A549 treated with GW870086 at 1 μM for 4 hours (cell line): ENCODE measurements at places on chromosomes 4 and X. TPM values are rescaled to one million over a fixed set of nuclear protein-coding genes. Genes with fewer than 3 reads are reported as not detected.

The RADX gene
- total RNA-seq, result 0.07 to 0.08 TPM (median 0.08 TPM) in 3 of 5 replicates, not detected in the others

The MAGEH1 gene
- 5.9 to 7.8 TPM (median 6.8 TPM) in 5 replicates for total RNA-seq

The ADGRL3 gene
- total RNA-seq, result 0.02 TPM in 1 of 5 replicates, not detected in the others

The APLN gene
- total RNA-seq, result 0.56 to 0.85 TPM (median 0.75 TPM) in 5 replicates

The BDH2 gene
- total RNA-seq, result 7.4 to 10.1 TPM (median 9.2 TPM) in 5 replicates

The MAGEA2 gene
- total RNA-seq, result 0.16 to 0.24 TPM in 2 of 5 replicates, not detected in the others

The KLHL13 gene
- total RNA-seq, result 0.11 to 0.47 TPM (median 0.27 TPM) in 5 replicates

The FAM9B gene
- total RNA-seq, result 0.10 TPM in 1 of 5 replicates, not detected in the others

The SYP gene
- total RNA-seq, result 2.7 to 3.5 TPM (median 3.0 TPM) in 5 replicates

The AMER1 gene
- 1.9 to 2.9 TPM (median 2.6 TPM) in 5 replicates for total RNA-seq

The BANK1 gene
- 0.94 to 1.3 TPM (median 1.1 TPM) in 5 replicates for total RNA-seq

The GUCY2F gene
- not detected in 5 replicates for total RNA-seq

The NPY2R gene
- 0.03 TPM in 2 of 5 replicates, not detected in the others for total RNA-seq

The ZNF595 gene
- total RNA-seq, result 16.1 to 22.8 TPM (median 18.0 TPM) in 5 replicates

The PIGA gene
- total RNA-seq, result 5.9 to 9.6 TPM (median 8.1 TPM) in 5 replicates

The ARHGEF38 gene
- total RNA-seq, result not detected in 5 replicates

The MAGEC2 gene
- not detected in 5 replicates for total RNA-seq

The VSIG1 gene
- 0.17 to 1.0 TPM (median 0.26 TPM) in 5 replicates for total RNA-seq

The GPRASP3 gene
- total RNA-seq, result 2.4 to 4.4 TPM (median 3.2 TPM) in 5 replicates

The PHOX2B gene
- 0.05 TPM in 1 of 5 replicates, not detected in the others for total RNA-seq

The PNMA5 gene
- not detected in 5 replicates for total RNA-seq

The NAA11 gene
- total RNA-seq, result not detected in 5 replicates

The MXRA5 gene
- not detected in 5 replicates for total RNA-seq

The SOX3 gene
- 0.07 TPM in 1 of 5 replicates, not detected in the others for total RNA-seq

The SH3RF1 gene
- total RNA-seq, result 8.5 to 11.4 TPM (median 10.4 TPM) in 5 replicates

The LPAR4 gene
- total RNA-seq, result not detected in 5 replicates

The ENOX2 gene
- total RNA-seq, result 6.8 to 10.2 TPM (median 8.4 TPM) in 5 replicates

The TCEAL7 gene
- not detected in 5 replicates for total RNA-seq

The SLC6A14 gene
- total RNA-seq, result 0.03 TPM in 1 of 5 replicates, not detected in the others

The INPP4B gene
- total RNA-seq, result 3.6 to 5.9 TPM (median 5.6 TPM) in 5 replicates

The UGT2A3 gene
- 0.10 to 0.22 TPM (median 0.12 TPM) in 3 of 5 replicates, not detected in the others for total RNA-seq
